ENCODE measurements at places on chromosomes 5 and 9.

DNA sequence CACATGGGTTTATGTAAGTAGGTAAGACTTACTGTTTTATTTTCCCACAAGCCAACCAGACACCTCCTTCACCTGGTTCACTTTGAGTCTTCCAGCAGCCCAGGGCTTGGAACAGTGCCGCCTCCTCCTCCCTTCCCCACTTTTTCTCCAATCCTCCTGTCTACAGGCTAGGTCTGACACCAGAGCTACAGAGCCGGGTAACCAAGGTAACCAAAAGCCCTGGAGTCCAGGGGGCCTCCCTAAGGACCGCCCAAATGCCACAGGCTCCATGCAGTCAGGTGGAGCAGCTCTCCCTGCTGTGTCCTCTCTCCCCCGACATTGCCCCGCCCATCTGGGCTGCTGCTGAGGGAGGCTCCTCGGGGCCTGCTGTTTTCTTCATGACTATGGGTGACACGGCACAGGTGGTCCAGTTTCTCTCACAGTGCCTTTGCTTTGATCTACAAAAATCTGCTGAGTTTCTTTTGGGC lies 138.0 kb upstream of the EFNA5 start:
- no peak for DNase-seq

DNA sequence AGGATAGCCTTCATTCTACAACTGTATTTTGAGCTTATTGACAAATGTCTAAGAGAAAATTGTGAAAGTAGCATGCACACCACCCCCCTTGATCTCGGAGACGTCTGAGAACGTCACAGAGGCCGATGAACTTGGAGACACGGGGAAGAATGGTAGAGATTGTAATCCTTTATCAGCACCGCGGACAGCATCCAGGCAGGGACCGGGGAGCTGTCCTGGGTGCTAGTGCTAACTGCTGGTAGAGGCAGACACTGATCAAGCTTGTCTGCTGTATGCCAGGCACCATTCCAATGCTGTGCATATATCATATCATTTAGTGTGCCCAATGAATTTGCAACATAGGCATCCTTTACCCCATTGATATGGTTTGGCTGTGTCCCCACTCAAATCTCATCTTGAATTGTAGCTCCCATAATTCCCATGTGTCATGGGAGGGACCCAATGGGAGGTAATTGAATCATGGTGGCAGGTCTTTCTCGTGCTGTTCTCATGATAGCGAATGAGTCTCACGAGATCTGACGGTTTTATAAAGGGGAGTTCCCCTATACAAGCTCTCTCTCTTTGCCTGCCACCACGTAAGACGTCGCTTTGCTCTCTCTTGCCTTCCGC lies 98.8 kb downstream of the LHX2 start:
- DNase-seq: peak; percentile 77

DNA sequence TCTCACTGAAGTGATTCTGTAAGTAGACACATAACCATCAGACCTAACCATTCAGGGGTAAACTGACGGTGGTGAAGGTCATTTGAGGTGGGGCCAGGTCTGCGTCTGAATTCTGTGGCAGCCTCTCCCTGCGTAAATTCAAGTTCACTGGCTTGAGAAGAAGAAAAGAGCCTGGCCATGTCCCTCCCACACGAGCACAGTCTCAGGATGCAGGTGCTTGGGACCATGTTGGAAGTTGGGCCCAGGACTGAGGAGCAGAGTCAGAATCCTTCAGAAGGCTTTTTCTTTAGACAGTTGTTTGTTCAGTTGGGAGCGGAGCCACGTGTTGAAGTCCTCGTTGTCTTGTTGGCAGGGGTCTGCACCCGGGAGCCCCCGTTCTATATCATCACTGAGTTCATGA lies 24.1 kb downstream of the QRFP start:
- DNase-seq: no peak

GRCh38 chr5:8053270-8053669 lies 184.3 kb downstream of the MTRR start:
- DNase-seq: no peak

DNA sequence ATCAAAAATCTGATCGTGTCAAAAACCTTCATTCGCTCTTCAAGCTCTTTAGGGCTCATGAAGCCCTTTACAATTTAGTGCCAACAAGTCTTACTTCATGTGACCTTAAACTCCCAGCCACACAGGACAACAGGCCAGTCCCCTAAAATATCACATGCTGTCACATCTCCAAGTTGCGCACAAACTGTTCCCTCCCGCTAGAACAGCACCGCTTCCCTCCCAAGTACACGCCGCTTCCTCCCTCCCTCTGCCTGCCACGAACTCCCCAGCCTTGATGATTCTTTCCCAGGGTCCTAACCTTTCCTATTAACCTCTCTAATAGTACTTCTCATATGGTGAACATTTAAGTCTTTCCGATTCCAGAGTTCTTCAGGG lies 91.2 kb downstream of the TLE1 start:
- no peak for DNase-seq

GRCh38 chr5:129400395-129400983 lies 59.6 kb upstream of the ADAMTS19 start:
- peak; percentile 31 for DNase-seq

DNA sequence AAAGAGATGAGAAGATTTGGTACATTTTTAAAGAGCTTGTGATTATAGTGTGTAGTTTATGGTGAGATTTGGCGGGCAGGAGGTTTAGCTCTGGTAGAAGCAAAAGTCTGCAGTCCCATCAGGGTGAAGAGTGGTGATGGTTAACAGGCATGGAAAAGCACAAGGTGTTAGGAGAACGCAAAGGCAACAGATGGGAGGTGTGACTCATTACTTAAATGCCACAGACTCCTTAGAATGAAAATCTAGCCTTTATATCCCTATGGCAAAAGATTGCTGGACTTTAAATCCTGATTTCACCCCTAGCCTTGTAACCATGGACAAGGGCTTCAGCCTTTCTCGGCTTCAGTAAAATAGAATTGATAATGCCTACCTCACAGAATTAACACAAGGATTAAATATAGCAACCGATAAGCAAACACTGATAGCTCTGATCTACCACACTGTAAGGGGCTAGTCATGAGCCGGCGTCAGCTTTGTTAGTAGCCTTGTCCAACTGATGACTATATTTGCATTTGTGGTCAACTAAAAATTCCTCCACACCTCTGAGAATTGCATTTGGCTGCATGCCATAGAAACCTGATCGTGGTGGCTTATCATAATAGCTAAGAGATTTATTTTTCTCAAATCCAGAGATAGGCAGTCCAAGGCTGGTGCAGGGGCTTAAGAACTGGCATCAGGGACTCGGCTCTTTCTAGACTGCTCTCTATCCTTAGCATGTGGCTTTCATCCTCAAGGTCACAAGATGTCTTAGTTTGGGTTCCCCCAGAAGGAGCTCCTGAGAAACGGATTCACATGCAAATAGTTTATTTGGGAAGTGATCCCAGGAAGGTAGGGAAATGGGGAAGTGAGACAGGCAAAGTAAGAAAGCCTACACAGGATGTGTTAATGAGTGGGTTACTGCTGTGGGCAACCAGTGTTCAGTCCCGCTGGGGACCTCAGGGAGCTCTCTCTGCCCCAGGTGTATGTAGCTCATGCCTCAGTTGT lies 19.6 kb downstream of the MFAP3 start:
- DNase-seq: peak; percentile 21

GRCh38 chr5:14672484-14673394 lies 8.2 kb downstream of the OTULIN start:
- DNase-seq: peak; percentile 14

GRCh38 chr9:81113453-81114124 lies 575.8 kb downstream of the TLE1 start:
- no peak for DNase-seq

GRCh38 chr5:91302305-91302704 lies 80.8 kb downstream of the ARRDC3 start:
- DNase-seq: no peak

GRCh38 chr5:148808864-148809642 lies 17.4 kb upstream of the ADRB2 start:
- no peak for DNase-seq

DNA sequence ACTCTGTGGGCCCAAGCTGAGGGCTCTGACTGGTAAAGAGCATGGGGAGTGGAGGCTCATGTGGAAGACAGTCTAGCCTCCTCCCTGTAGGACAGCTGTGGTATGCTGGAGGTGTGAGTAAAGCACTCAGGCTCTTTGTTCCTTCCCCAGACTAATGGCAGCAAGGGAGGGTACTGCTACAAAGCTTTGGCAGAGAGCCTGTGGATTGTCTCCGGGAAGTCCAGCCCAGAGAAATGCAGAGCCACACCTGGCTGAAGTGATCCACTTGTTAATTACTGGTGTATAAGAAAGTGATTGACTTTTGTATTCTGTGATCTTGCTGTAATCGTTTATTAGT lies 161.7 kb downstream of the OXCT1 start:
- DNase-seq: no peak

GRCh38 chr5:179243333-179243732 lies 101.9 kb downstream of the ADAMTS2 start:
- DNase-seq: peak; percentile 84

DNA sequence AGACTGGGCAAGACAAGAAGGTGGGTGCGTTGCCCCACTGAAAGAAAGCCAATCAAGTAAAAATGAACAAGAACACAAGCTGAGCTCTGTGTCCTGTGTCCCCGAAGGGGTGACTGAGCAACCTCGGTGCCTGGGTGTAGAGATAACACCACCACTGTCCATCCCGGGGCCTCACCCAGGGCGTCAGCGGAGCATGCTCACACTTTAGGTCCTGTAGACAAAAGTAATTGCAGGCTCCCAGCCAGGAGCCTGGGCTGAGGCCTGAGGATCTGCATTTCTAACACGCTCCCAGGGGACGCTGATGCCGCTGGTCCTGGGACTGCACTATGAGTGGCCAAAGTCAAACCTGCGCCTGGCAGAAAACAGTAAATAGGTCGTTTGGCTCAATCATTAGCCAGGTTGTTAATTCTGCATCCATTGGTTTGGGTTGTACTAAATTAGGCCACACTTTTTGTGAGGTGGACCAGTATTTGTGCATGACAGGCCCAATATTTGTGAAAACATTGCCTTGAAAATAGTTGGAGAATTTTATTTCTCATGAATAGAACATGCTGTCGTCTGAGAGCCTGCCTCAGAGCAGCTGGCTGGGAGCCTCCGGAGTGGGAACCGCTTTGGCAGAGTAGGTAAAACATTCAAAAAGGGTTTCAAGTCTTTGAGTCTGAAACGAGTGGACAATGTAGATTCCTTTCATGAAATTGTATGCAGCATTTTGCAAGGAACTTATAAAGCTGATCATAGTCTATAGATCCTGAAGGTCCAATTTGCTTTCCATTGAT lies 38.3 kb downstream of the ANKRD33B start:
- DNase-seq: no peak

GRCh38 chr5:10360686-10361085 lies 7.2 kb downstream of the MARCHF6 start:
- DNase-seq: no peak

- no peak for DNase-seq
Measured at GRCh38 chr5:181130832-181131496, at the start of gene OR2V1. OR2V1 (minus strand) TSS chr5:181131169; CDS start chr5:181125304, 5,865 bp downstream.

DNA sequence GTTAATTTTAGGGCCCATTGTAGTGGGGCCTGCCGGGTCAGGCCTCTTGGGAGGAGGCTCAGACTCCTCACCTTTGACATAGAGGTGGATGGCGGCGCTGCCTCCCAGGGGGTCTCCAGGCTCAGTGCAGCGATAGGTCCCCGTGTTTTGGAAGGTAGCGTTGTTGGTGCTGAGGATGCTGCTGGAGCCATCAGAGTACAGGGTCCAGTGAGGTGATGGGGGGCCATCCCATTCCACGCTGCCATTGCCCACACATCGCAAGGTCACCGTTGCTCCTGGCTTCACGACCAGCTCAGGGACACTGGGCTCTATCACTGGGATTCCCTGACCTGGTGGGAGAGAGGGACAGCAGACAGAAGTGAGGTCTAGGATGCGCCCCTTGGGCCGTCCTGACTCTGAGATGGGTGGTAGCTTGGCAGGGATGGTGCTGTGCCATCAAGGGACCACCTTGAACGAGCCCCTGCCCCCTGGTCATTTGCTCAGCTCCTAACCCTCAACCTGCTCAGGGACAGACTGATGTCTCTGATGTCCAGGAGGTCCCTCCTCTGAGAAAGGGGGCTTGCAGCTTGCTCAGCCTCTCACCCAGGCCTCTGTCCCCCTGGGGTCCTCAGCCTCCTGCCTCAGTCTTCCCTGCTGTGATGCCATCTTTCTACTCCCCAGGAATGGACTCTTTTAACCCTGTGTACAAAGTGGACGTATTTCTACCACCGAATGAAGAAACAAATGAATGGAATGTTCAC lies 5.5 kb downstream of the CSF1R start:
- no peak for DNase-seq

GRCh38 chr9:127253446-127253845 lies 11.1 kb upstream of the GARNL3 start:
- DNase-seq: no peak

Data from fibroblast of pulmonary artery (primary cell).